Sigmoid colon (tissue), 7 donors: ENCODE measurements at places on chromosomes 4 and X. TPM values are rescaled to one million over a fixed set of nuclear protein-coding genes. Genes with fewer than 3 reads are reported as not detected.

DNA sequence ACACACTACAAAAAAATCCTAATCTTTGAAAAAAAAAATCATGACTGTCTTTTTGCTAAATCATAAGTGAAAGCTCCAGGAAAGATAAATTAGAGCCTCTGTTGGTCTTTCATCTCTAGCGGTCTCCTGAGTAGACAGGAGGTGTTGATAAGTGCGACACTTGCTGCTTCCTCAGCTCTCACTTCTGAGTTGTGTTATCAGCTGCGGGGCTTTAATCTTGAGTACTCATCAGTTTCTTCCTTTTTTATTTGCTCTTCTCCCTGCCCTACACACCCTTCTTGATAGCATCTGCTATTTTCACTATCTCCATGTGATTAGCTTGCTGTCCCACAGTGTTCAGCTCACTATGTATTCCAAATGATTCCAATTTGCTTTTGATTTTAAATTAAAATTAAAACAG, 1449.2 kb downstream of the C4orf33 start:
- DNase-seq, result no peak

XPNPEP2 gene
- 3.3 TPM for polyA plus RNA-seq

DNA sequence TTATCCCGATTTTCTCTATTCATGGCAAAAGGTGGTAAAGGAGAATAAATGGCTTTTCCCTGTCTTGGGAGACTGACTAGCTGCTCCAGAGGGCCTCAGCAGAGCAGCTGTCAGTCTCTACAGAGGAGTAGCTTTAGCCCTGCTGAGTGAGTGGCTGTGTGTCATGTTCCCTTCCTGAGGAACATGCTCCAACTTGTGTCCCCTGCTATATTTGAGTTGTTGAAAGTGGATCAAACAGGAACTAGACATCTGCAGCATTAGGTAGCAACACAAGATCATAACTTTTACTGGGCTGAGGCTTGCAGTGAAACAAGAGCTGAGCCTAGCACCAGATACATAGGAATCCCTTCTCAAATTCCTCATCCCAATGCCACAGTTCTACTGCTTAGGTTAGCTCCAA, 26.7 kb upstream of the PLAC1 start:
- DNase-seq, result no peak

GRCh38 chrX:31293409-31293808, 221.6 kb upstream of the FTHL17 start:
- DNase-seq, result no peak

DNA sequence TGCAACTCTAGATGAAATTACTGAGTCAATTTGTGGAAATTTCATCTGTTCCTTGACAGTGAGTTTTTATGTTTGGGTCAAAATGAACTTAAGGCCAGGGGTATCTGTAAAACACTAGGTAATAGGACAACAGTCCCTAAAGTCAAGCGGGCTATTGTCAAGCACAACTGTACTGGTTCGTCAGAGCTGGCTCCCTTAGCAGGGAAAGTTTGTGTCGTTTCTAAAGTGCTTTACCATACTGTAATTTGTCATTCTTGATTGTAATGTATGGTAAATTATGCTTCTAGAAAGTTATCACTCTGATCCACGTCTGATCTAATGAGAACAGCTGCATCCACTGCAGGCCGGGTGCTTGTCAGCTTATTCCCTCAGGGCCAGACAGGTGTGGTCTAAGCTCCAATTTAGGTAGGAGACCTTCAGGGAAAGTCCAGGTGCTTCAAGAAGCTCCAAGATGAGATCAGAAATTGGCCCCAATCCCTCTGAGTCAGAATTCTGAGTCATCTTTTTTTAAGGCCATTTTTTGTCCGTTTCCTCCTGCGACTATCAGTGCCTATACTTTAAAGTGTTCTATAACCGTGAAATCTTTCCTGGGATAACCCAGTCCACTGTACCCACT, 92.2 kb downstream of the PALLD start:
- DNase-seq, result no peak

GRCh38 chr4:146330392-146330791, 116.1 kb downstream of the REELD1 start:
- DNase-seq, result no peak

DNA sequence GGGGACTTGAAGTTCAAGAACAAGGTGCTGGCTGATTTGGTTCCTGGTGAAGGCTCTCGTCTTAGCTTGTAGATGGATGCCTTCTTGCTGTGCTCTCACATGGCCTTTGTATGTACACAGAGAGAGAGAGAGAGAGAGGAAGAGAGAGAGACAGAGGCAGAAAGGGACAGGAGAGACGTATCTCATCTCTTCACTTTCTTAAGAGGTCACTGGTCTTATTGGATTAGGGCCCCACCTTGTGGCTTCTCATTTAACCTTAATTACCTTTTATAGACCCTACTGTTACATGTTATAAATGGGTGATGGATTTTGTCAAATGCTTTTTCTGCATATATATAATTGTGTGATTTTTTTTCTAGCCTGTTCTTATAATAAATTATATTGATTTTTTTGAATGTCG, 1444.2 kb downstream of the ADGRL3 start:
- no peak for DNase-seq

DNA sequence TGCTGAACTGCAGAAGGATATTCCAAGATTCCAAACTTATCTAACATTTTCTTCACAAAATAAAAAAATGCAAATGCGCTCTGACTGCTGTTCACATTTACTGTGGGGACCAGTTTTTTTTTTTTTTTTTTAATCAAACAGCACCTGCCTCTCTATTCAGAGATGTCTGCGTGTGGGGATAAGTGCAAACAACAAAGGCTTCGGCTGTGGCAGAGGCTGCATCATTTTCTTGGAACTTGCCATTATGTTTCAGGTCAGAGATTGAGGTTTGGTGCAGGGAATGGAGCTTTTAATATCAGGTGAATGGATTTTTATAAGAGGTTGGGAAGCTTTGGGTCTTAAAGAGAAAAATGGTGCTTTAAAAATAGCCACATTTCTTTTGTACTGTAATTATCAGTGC, 78.2 kb upstream of the TET2 start:
- no peak for DNase-seq

DCHS2 gene
- polyA plus RNA-seq, result under 0.01 TPM

GRCh38 chr4:4842476-4843441, 16.7 kb upstream of the MSX1 start:
- DNase-seq, result no peak

DNA sequence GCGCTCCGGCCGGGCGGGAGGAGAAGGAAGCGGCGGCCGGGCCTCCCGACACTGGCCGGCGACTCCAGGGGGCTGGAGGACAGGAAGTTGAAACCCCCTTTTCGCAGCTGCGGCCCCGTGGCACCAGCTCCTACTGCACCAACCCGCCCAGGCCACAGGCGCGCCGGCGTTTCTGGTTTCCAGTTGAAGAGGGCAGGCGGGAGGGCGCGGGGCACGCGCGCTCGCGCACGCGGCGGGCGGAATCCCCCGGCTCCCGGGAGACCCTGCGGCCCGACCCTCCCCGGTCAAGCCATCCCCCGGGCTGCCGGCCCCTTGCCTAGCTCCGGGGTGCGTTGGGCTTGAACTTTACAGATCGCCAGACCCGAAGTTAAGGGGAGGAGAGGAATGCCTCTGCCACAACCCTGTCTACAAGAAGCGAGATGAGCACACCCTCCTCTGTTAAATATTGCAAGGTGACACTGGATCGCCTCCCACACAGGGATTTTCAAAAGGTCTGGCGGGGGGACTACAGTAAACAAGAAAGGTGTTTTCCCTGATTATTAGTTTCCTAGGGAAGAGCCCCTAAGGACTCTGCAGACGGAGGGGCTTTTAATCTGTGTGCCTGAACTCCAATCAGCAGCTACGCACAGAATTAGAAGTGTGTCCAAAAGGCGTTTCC, 1.4 kb downstream of the ELOVL6 start:
- DNase-seq, result peak; percentile 73

HSFX1 gene
- polyA plus RNA-seq, result not detected

DNA sequence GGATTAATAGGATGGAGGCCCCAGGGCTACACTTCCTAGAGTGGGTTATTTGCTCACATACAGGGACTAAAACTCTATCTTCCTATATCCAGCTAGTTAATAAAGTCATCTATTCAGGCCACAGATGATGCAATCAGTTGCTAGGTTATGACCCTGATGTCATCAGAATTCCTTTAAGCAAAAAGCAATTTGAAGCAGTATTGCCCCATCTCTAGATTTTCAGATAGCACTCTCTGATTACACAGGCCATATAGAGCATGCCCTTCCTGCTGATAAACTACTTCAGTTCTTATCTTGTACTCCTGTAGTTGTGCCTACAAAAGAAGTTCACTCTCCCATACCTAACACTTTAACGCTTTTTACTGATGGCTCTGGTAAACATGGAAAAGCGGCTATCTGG, 84.8 kb downstream of the TMEM144 start:
- DNase-seq, result no peak

- DNase-seq, result no peak
Observed at GRCh38 chr4:94475794-94476193, 24.1 kb downstream of the PDLIM5 start.

DNA sequence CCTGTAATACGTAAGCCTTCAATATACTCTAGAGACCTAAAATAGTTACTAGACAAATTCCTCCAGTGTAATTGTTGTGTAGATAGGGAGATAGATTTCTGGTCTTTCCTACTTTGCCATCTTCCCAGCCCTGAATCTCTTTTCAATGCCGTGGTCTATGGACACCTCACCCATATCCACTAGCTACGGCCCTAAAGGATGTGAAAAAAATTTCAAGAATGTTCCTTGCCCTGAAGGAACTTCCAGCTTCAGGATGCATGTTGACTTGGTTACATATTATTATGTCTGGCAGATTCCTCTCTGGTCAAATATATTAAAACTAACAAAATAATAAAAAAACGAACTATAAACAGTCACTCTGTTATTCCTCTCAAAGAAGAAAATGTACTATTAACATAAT, 52.4 kb upstream of the TSPAN5 start:
- DNase-seq, result no peak

GRCh38 chrX:40444798-40445496, 135.8 kb upstream of the ATP6AP2 start:
- no peak for DNase-seq

GRCh38 chrX:39613997-39614679, 483.6 kb downstream of the BCOR start:
- no peak for DNase-seq

DNA sequence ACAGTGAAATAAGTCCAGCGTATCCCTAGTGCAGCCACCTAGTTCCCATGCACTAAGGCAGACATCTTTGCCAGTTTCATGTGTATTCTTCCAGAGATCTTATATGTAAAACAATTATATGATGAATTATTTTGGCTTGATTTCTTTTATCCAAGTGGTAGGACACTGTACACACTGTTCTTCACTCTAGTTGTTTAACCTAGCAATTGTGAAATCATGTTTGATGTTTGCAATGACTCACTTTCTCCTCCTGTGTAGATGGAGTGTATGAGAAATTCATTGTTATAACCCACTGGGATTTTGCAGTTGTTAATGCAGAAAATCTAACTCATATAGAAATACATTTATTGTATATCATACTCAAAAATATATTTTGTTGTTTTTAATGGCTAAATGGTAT, 17.5 kb upstream of the TBC1D1 start:
- DNase-seq, result no peak

- no peak for DNase-seq
Observed at GRCh38 chrX:105694839-105695238, 127.5 kb upstream of the NRK start.

DNA sequence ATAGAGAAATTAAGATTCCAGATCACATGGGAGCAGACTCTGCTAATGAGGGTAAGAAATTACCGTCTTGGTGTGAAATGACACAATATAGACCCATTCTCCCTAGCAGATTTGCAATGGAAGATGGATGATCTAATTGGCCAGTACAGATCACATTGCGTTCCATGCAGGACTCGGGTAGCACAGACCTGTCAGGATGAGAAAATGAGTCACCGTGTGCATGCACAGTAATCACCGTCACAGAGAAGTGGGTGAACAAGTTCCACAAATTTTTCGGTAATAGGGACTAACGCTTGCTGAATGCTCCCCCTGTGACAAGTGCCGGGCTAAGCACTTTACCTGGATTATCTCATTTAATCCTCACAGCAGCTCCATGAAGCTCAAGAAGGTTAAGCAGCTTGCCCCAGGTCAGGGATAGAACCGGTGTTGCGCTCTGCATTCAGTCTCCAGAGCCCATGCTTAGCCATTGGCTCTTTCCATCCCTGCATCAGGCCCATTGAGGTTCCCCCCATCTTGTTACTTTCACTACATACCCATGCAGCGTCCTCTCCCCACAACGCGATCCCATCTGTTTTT, 375.6 kb downstream of the FBXW7 start:
- no peak for DNase-seq

CITED1 gene
- polyA plus RNA-seq, result 0.52 TPM

DNA sequence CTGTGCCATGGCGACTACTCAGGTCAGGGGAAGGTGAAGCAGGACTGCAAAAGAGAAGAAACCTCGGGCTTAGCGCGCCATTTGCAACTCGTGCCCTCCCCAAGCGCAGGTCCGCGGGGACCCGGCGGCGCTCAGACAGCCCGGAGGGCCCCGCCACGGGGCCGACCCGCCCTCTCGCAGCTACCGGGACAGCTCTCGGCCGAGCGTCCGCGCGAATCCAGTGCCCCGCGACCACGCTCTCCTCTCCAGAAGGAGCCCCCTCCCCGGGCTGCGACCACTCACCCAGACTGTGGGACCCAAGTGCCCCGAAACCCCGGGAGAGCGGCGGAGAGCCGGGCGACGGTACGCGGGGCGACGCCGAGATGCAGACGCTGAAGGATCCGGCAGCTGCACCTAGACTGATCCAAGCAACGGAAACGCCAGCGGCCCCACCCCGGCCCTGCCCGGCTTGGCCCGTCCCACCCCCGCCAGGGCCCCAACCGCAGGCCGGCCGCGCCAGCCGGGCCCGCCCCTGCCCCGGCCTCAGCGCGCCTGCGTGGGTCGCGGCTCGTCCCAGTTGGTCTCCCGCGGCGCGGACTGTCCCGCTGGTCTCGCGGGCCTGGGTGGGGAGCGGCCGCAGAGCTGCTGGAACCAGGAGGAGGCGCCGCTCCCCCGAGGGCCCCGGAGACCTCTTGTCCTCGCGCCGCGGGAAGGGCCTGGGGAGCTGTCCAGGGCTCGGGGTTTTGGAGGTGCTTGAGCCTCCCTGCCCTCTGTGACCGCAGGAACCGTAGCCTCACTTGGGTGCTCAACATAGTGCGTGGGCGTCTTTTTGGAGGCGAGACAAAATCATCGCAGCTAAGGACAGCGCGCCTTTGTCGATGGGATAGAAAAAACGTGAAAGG, at the start of gene ANXA5:
TSS of gene ANXA5 (minus strand) at position 400 of the 881 bp plus-strand sequence. CDS start at position 9, 391 bp downstream.
- DNase-seq, result peak; percentile 96
